Stimulated activated CD8-positive, alpha-beta memory T cell treated with anti-CD3 and anti-CD28 coated beads, Interleukin-7, amount 100 ng/mL, for 1 hour (primary cell): ENCODE measurements at places on chromosomes 5 and 9.

DNA sequence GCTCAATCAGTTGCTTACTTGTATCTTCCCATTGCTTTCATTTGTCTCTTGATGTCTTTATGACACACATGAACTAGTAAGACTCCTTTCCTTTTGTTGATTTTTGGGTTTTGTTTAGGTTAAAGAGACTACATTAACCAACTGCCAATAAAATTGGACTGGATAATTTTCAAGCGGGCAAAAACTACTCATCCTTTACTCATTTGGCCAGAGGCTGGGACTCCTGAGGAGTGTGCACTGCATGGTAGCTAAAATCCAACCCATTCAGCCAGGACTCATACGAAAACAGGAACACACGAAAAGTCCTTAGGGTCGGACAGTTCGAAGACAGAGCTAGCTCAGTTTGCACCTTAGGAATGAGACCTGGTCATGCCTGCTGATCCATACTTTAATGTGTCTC is 6.0 kb downstream of the SLC46A2 start:
- no peak for DNase-seq

DNA sequence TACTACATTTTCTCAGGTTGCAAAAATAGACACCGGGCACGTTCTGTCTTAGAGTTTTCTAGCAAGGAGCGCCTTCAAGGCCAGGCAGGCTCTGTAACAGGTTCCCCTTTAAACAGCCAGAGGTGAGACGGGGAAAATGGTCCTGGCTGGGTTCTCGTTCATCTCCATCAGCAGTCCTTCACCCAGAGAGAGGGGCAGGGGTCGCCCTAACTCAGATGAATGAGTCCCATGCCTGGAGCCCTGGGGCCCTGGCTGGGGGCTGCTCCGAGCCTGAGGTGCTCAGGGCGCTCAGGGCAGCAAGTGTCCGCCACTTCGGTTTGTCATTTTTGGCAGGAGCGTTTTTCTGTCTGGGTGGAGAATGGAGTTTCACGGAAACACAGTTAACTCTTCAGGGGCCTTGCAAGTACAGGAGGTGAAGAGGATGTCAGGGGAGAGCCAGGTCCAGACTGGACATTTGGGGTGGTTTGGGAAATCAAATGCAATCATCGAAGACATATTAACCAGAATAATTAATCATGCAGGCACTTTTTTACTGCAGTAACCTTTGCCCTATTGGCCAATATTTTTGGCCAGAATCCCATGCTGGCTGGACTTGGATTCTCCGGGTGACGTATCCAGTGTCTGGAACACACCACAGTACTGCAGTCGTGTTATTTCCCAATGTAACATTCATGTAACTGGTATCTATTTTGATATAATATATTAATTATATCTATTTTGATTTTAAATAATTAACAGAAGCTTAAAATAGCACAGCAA is 2.9 kb downstream of the NTNG2 start:
- DNase-seq, result no peak

DNA sequence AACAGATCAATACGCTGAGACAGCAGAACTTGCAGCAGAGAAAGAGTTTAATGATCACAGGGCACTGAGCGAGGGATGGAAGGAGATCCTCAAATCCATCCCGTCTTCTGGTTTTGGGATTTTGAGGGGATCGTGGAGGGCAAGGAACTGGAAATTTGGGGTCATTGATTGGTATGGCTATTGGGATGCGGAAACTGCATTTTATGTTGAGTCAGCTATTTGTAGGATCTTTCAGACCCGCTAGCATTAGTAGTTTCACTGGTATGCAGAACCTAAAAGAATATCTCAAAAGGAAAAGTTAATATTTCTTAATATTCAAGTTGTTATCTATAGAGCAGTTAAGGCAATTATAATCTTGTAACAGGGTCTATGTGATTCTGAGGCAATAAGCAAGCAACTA is 771.7 kb upstream of the CTNND2 start:
- DNase-seq, result no peak

DNA sequence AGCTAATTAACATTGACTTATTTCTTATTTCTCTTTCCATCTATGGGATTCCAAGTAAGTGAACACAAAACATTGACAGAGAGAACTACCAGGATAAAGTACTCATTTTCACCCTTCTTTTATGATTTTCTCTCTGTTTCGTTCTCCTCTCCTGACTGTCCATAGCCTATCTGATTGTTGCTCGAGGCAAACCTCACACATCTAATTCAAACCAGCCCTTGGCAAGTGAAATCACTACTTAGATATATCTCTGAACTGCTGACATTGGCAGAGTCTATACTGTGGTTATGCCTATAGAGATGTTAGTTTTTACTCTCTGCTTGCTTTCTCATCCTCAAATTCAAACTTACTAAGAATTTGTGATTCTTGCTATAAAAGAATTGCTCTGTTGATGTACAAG is 248.8 kb downstream of the ISL1 start:
- DNase-seq, result no peak

DNA sequence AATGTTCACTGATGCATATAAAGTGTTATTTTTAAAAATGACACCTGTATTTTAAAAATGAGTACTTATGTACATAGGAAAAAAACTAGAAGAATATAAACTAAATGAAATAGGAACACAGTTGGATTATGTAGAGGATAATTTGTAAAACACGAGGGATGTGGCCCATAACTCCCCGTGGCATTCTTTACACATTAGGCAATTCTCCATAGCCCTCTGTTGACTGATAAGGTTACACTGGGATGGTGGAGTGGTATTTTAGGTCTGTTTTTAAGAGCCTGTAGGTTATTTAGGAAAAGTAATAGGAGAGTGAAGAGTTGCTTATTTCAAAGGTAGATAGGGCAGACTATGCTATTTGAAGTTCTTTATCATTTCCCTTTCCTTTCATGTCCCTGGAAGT is 1.8 kb downstream of the CAVIN4 start:
- no peak for DNase-seq

DNA sequence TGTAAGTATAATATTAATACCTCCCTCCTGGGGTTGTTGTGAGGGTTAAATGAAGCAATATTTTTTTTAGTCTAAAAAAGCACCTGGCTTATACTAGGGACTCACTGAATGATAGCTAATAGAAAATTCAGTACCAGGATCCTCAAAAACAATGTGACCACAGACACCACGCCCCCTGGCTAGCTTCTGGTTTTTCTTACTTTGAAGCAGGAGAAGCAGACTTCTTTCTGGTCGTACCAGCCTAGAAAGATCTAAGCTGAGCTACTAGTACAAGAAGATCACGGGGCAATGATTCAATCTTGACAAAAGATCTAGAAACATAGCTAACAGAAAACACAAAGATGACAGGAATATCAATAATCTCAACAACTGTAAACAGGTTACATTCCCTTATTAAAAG is 218.5 kb upstream of the SLC30A5 start:
- no peak for DNase-seq

DNA sequence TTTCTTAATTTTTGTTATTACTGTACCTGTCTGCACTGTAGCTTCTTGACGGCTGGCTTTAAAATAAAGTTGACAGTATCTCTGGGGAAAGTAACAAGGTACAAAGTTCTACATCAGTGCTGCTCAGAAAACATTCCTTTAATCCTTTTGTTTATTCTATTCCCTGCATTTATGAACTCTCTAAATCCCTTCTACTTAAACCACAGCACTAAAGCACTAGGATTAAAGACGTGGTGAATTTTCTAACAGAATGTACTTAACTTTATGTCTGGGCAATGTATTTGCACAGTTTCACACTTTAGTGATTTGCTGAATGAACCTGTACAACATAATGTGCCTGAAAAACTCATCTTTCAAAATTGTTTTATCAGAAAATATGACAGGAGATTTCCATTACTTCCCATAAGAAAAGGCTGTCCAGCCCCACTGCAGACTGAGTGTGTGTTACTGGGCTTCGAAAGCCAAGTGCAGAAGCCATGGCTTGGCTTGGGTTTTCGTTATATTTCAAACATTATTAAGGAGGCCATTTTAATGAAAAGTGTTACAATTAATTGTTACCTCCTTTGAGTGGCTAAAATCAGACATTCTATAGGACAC is 43.8 kb downstream of the LHFPL2 start:
- no peak for DNase-seq

- DNase-seq, result no peak
Observed at GRCh38 chr9:119675951-119676350, 306.7 kb upstream of the BRINP1 start.

DNA sequence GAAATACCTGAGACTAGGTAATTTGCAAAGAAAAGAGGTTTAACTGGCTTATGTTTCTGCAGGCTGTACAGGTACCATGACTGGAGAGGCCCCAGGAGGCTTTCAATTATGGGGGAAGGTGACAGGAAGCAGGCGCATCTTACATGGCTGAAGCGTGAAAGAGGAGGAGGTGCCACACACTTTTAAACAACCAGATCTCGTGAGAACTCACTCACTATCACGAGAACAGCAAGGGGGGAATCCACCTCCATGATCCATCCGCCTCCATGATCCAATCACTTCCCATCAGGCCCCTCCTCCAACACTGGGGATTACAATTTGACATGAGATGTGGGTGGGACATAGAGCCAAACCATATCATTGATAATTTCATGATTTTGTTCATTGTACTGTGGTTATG is 2.5 kb upstream of the MED27 start:
- DNase-seq, result no peak

GRCh38 chr5:142627383-142628217 is 58.3 kb downstream of the FGF1 start:
- no peak for DNase-seq

- DNase-seq, result no peak
Observed at GRCh38 chr9:113245894-113246293, 24.6 kb downstream of the SLC31A1 start.

DNA sequence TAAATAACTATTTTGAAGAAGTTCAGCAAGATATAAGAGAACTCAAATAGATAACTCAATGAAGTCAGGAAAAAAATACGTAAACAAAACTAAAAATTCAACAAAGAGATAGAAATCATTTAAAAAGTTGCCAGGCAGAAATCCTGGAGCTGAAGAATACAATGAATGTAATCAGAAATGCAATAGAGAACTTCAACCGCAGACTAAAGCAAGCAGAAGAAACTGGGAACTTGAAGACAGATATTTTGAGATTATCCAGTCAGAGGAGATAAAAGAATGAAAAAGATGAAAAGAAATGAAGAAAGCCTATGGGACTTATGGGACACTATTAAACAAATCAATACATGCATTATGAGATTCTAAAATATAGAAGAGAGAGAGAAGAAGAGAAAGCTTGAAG is 129.1 kb upstream of the LPAR1 start:
- DNase-seq, result no peak

- no peak for DNase-seq
Observed at GRCh38 chr5:9927106-9927505, 297.0 kb upstream of the TAS2R1 start.

DNA sequence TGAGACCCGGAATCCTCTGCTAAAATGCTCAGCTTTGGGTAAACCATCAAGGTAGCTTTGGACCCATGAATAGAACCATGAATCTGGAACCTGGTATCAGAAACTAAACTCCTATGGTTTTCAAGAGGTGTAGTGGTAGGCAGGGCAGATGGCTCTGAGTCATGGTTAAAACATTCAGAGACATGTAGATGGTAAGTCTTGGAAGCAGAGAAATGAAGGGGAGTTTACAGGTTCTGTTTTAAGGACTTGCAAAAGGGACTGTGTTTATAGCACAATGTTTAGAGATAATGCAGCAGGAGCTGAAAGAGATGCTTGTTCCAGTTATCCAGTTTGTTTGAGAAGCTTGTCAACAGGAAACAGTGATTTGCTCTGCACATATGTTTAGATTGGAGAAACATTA is 36.0 kb upstream of the FBN2 start:
- DNase-seq, result no peak

DNA sequence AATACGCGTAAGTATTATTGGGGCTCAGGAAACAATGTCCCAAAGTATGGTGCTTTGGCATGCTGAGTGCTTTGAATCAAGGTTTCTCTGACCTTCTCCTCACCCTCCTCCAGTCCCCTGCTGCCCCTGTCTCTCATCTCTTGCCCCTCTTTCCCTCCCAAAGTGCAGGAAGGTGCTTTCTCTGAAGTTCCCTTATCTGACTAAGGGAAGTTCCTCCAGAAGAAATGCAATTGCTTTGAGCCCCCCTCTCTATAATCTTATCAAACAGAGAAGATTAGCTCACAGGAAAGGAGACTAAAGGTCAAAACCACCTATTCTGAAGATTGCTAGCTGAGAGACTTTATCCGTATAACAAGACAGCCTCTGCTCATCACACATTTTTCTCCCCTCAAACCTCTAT is 288.1 kb downstream of the ARL15 start:
- DNase-seq, result no peak

GRCh38 chr5:40569546-40570270 is 110.0 kb upstream of the PTGER4 start:
- no peak for DNase-seq

GRCh38 chr5:62065050-62065449 is 241.0 kb upstream of the KIF2A start:
- DNase-seq, result no peak

DNA sequence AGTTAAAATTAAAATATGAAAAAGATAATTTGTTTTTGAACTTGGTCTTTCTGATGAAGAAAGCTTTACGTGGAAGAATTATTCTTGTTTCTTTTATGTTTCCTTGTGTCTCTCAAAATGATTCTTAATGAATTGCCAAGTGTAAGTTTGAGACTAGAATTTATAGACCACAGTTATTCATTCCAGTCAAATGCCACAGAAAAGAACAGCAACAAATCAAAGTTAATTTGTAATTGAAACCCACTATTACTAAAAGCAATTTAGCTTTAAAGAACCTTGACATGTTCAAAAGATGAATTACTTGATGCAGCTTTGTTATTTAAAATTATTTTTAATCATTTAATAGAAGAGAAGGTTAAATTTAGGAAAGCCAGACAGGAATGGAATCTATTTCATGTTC is 1277.7 kb upstream of the NUDT12 start:
- DNase-seq, result no peak

DNA sequence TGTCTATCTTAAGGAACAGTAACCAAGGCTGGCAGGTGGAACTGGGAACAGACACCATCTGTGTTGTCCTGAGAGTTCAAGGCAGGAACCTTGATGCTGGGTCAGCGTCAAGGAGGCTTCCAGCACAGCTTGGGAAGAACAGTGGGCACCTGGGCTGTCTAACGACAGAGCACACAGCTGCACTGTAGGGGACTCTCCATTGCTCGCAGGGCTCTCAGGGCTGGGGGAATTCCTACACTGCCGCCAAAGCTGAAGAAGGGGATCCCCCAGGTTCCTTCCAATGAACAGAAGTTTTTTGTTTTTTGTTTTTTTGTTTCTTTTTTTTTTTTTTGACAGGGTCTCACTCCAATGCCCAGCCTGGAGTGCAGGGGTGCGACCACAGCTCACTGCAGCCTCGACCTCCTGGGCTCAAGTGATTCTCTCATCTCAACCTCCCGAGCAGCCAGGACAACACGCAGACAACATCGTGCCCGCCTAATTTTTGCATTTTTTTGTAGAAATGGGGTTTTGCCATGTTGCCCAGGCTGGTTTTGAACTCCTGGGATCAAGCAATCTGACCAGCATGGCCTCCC is 81.9 kb downstream of the PTPN3 start:
- DNase-seq, result no peak

GRCh38 chr9:28735738-28736342 is 1162.6 kb upstream of the C9orf72 start:
- DNase-seq, result no peak

- DNase-seq, result no peak
Observed at GRCh38 chr9:129834489-129835127, 467 bp downstream of the C9orf78 start.
